ENCODE measurements at places on chromosomes 6 and 20.

DNA sequence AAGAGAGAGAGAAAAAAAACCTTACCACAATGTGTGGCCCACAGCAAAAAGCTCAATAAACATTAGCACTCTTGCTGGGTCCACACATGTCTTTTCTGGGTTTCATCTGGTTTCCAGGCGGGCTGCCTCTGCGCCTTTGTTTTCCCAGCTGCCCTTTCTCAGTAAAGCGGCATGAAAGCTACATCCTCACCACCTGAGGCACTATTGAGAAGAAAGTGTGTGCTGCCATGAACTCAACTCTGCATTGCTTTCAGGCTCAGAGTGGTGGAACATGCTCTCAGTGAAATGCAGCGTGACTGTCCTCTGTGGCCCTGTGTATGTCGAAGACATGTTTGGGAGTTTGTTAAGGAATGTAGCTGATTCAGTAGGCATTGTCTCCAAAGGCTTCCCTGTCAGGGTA is 102.3 kb downstream of the LYRM2 start:
- DNase-seq = no peak

DNA sequence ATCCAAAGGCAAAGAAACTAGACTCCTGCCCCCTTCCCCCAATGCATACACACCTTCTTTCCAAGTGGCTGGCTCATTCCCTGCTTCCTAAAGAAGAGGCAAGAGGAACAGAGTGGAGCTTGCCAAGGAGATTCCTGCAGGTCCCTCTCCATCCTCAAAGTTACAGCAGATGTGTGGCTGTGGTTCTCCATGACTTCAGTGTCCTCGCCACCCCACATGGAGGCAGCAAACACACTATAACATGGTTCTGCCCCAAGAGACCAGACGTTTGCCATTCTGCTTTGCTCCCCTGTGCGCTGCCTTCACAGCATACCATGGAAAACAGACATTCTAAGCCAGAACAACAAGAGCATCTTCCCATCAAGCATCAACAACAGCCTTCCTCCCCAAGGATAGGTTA is 84.4 kb downstream of the BACH2 start:
- DNase-seq = no peak

GRCh38 chr6:24323632-24324337 is 34.1 kb downstream of the DCDC2 start:
- no peak for DNase-seq

GRCh38 chr6:149208134-149208601 is 109.3 kb upstream of the TAB2 start:
- DNase-seq = no peak

- DNase-seq = no peak
Observed at GRCh38 chr6:159695984-159696383, 2.9 kb upstream of the SOD2 start.

DNA sequence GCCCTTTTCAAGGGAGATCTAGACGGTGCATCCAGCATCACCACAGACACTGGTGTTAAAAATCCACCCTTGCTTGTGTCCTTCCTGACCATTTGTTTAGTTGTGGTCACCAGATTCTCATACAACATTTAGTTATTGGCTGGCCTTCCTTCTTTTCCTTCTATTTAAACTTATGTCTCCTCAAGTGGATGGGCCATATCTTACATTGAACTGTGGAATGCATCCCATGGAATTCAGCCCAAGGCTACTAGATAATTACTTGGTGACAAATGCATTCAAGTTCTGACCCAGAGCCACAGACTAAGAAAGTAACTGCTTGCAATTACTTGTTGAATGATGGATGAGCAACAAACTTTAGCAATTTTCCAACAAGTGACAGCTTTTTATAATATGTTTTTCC is 198.9 kb upstream of the SSTR4 start:
- DNase-seq = no peak

- DNase-seq = no peak
Observed at GRCh38 chr6:21915707-21916260, 322.2 kb downstream of the SOX4 start.

- no peak for DNase-seq
Observed at GRCh38 chr20:3239026-3239866, at the start of gene SLC4A11. Gene SLC4A11, minus strand, starts transcription at chr20:3239190. Its CDS starts 53 bp downstream, at chr20:3239137.

GRCh38 chr6:33672808-33673207 is 38.7 kb downstream of the UQCC2 start:
- no peak for DNase-seq

DNA sequence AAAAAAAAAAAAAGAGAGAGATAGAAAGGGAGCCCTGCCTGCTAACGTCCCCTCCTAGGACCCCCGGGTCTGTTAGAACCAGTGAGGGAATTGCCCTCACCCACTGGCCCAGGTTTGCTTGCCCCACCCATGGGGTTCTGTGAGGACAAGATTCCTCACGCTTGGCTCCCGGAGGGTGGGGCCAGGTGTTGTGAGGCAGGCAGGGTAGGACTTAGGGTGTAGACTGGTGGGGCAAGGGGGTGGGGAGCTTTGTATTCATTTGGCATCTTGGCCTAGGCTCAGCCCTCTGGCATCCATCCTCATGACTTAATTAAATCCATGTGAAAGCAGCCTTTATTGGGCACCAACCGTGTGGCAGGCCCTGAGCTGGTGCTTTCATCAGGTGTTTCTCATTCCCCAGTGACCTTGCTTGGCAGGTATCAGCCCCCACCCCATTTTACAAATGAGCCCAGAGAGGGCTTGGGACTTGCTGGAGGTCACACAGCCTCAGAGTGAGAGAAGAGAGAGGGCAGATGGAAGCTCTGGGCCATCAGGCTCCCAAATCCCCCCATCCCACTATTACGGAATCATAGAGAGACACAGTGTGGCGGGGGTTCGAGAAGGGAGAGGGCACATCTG is 19.0 kb downstream of the RAB44 start:
- DNase-seq = no peak

DNA sequence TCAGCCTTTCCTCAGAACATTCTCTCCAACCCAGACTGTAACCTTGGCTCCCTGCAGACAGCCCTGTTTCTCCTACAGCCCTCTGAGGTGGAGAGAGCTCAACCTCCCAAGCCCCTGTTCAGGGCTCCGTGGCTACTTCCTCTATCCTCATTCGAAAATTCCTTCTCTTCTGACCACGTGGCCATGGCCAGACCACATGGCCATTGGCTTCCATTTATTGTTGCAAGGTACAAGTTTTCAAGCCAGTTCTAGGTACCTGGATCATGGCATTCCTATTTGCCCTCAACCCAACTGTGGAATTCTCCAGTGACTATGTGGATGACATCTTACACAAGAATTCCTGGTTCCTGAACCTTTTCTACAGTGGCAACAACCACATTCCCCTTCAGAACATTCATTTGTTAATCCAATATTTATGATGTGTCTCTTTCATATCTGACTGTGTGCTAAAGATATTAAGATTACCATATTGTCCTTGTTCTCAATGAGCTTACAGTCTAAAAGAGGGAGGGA is 161.9 kb downstream of the GMPR start:
- no peak for DNase-seq

- no peak for DNase-seq
Observed at GRCh38 chr6:163661272-163661671, 246.8 kb downstream of the QKI start.

DNA sequence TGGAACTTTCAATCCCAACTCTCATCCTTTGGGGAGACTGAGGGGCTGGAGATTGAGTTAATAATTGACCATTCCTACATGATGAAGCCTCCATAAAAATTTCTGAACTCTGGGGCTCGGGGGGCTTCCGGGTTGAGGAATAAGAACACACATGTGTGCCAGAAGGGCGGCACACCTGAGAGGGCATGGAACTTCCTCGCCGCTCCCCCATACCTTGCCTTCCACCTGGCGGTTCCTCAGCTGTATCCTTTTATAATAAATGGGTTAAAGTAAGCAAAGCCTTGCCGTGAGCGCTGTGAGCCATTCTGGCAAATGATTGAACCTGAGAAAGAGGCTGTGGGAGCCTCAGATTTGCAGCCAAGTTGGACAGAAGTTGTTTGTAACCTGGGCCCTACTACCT is 164.8 kb downstream of the LY86 start:
- no peak for DNase-seq

- DNase-seq = no peak
Observed at GRCh38 chr6:36577301-36577700, 16.9 kb upstream of the SRSF3 start.

GRCh38 chr20:3432844-3433243 is 25.4 kb upstream of the DNAAF9 start:
- DNase-seq = no peak

DNA sequence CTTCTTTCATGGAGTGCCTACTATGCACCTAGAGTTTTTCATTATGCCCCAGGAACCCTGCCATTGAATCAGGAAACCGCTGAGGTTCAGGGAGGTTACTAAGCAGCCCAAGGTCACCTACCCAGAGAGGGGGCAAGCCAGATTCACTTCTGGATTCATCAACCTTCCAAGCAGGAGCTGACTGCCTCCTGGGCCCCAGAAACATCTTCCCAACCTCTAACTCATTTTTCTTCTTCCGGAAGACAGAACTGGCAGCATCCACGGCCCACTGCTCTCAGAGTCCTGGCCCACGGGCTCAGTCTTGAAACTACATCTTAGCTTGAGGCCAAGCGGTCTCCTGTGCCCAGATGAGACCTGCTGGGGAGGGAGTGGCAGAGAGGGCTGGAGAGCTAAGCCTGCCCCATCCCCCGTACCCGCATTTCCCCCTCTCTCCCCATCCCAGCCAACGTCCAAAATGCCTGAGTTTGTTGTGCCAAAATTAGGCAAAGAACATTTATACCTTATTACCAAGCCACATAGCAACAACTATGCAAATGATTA is 281.0 kb downstream of the CDC5L start:
- DNase-seq = no peak

DNA sequence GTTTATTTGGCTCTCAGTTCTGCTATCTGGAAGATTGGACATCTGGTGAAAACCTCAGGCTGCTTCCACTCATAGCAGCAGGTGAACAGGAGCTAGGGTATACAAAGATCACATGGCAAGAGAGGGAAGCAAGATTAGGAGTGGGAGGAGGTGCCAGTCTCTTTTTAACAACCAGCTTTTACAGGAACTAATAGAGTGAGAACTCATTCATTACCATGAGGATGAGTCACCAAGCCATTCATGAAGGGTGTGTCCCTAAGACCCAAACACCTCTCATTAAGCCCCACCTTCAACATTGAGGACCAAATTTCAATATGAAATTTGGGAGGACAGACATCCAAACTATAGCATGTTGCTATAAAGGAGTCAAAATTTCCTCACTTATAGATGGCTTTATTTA is 85.4 kb upstream of the HCRTR2 start:
- no peak for DNase-seq

DNA sequence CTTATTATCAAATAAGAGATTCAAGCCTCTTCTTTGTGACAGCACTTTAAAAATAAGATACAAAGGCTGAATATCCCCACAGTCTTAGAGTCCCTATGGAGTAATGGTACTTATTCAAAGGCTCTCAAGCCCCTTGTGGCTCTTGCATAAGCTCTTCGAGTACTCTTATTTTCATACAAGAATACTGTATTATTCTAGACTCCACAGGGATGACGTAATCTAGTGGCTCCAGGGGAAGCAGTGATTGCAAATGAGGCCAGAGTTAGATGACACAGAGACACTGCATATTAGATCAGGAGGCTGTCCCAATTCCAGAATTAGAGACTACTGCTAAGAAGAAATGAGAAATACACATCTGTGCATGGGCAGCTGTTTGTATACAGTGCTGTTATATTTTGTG is 1195.9 kb upstream of the MAP3K7 start:
- DNase-seq = no peak

- DNase-seq = no peak
Observed at GRCh38 chr20:60937585-60937984, 314.5 kb upstream of the CDH4 start.

DNA sequence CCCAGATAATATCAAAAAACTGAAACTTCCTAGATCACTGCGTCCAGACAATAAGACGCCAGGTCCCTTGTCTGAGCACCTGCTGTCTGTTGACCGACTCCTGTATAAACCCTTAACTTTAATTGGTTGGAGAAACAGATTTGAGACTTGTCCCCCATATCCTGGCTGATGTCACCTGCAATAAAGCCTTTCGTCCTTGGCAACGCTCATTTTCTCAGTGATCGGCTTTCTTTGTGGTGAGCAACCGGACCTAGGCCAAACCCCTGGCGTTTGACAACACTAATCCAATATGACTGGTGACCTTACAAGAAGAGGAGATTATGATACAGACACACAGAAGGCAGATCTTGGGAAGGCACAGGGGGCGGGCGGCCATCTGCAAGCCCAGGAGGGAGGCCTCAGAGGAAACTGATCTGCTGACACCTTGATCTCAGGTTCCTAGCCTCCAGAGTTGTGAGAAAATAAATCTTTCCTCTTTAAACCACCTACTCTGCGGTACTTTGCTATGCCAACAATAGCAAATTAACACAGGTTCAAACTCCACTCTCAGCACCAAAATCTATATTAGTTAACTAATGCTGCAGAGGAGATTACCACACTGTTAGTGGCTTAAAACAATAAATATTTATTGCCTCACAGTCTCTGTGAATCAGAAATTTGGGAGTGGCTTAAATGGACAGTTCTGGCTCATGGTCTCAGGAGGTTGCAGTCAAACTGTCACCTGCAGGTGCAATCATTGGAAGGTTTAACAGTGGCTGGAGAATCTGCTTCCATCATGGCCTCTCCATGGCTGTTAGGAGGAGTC is 178.7 kb downstream of the OTOR start:
- DNase-seq = no peak

GRCh38 chr6:93407186-93407585 is 12.2 kb downstream of the EPHA7 start:
- no peak for DNase-seq

DNA sequence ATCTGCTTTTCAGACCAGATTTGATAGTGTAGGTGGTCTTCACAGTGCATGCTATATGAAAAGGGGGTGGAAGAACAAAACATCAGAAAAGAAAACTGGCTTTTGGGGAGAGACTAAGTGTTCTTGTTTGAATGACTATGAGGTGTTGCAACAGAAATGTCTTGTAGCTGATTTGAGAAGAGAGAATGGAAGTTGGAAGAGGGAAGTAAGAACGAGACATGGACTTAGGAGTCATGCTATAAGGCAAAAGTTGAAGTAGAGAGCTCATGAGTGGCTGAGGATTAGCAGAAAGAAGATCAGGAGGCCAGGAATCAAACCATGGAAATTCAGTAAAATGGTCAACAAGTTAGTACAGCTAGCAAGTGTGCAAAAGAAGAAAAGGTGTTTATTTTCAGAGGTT is 32.1 kb downstream of the FNDC1 start:
- DNase-seq = no peak

DNA sequence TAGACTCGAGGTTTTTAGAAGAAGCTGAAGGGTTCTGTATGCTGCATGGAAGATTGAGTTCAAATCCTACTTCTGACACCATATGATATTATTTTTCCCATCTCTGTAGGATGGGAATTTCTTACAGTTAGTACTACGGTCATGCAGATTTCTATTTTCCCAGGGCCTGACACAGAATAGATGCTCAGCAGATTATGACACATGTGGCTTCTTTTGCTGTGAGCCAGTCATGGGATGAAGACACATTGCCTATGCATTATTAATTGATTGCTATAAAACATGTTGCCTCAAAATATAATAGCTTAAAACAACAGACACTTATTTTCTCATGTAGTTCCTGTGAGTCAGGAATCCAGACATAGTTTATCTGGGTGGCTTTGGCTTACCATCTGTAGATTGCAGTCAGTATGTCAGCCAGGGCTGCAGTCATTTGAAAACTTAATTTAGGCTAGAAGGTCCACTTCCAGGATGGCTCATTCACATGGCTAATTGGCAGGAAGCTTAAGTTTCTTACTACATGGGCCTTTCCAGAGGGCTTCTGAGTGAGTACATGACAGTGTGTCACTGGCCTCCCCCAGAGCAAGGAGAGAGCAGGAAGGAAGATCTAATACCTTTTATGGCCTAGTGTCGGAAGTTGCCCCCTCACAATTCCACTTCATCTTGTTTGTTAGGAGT is 29.5 kb downstream of the TOP1 start:
- DNase-seq = no peak

- no peak for DNase-seq
Observed at GRCh38 chr6:169391473-169392071, 137.9 kb upstream of the THBS2 start.

Measured in activated CD4-positive, alpha-beta T cell treated with anti-CD3 and anti-CD28 coated beads, Interleukin-2, amount 50 U/mL, for 24 hours (primary cell).